ENCODE measurements at places on chromosomes 6 and 20.

DNA sequence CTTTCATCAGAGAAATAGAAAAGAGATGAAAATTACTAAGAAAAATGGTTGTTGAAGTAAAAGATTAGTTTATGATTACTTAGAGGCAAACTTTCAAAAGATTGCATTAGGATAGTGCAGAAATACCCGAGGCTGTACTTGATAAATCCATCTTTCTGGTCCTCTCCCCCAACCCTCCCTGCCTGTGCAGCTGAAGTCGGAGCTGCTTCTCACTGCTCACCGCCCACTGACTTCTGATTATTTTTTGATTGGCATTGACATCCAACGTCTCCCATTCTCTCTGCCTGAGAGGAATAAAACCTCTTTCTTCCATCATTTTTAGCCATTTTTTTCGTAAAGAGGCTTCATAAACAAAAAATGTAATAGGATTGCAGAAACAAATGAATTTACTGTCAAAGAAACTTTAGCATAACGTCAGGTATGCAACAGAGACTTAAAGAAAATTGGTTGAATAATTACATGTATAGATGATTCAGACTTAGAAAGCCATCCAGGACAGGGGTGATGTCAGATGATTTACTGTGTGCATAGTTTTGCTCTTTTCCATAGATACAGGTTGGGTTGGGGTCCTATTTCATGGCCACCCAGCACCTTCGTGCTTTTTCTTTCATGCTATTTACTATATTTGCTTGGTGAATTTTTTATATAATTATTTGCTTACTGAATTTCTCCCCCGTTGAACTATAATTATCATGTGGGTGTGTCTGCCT, 53.6 kb upstream of the EDN3 start:
- no peak for DNase-seq

GRCh38 chr6:42938987-42939809, 9.9 kb downstream of the CNPY3 start:
- no peak for DNase-seq

DNA sequence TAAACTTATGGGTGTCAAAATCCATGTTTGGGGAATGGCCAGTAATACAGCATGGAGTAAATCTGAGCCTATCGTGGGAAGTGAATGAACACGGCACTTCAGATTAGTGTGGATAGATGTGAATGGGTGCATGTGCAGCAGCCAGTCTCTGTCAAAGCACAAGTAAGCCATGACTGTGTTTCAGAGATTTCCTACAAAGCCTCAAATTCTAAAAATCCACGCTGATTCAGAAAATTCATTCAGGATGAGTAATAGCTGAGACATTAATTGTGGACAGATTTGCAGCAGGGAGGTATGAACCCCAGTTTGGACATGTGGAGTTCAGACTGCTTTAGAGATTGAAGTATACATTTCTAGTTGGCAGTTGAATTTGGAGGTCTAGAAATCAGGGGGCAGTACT, 115.1 kb downstream of the QKI start:
- no peak for DNase-seq

GRCh38 chr20:63448031-63448430, 24.4 kb downstream of the KCNQ2 start:
- DNase-seq, result no peak

GRCh38 chr20:40883097-40883496, 145.5 kb upstream of the TOP1 start:
- DNase-seq, result no peak

DNA sequence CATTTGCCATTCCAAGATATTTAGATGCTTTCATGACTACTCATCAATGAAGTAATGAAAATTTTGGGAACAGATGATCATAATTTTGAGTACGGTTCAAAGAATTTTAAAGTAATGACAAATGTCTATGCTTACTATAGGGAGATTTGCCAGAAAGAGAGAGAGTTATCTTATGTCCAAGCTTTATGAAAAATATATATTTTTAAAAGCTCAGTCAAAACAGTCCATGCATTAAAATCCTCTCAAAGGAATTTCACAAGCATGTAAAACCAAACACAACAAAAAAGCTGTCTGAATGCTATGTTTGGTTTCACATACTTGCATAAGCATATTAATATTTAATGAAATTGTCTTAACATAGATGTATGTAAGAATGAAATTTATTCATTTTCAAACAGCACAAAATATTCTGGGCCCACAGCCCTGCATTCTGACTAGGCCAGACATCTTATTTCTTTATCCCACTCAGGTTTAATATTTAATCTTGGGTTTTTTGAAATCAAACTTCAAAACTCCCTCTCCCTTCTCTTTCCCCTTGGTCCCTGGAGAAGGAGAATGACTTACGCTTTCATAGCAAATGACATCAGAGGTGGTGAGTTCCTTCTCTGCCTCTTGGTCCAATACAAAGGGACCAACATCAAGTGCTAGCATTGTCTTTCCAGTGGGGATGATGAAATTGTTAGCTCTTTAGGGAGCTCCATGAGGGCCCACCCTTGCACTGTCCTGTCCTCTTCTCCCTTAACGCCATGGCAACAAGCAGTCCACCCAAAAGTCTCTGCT, 94.2 kb downstream of the ADAT2 start:
- no peak for DNase-seq

- no peak for DNase-seq
These were observed 904.5 kb downstream of the GRIK2 start for GRCh38 chr6:102298051-102298450.

GRCh38 chr6:64293298-64293697, 657.7 kb downstream of the PHF3 start:
- no peak for DNase-seq

GRCh38 chr20:10609770-10610169, 64.0 kb downstream of the JAG1 start:
- DNase-seq, result no peak

DNA sequence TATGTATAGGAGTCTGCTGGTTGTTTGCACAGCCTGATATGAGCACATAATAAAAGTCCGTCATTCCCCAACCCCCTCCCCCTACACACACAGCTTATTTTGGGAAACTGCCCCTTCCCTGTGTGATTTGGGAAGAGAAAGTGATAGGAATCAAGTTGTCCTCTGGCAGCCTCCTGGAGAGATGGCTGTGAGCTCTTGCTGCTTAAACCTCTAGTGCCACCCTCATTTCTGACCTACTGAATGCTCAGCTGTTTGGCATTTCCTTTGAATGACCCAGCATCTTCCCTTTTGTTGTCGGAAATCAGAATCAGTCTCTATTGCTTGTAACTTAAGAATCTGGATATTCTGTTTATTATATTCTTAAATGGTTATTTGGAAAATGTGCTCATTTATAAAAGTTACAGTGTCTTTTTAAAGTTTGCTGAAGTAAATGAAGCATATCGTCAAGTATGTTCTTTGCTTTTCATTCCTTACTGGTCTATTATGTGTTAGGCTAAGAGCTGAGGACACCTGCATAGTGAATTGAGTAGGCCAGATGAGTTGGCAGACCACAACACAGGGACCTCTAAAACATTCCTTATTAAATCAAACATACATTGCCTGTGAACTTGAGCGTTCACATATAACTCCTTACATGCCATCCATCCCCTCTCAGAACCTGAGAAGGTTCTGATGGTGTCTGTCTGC, 5.5 kb downstream of the RWDD2A start:
- DNase-seq, result no peak

- DNase-seq, result no peak
These were observed 77.9 kb downstream of the RFX6 start for GRCh38 chr6:116954938-116955337.

- DNase-seq, result no peak
These were observed 33.9 kb downstream of the TXLNB start for GRCh38 chr6:139257821-139258398.

DNA sequence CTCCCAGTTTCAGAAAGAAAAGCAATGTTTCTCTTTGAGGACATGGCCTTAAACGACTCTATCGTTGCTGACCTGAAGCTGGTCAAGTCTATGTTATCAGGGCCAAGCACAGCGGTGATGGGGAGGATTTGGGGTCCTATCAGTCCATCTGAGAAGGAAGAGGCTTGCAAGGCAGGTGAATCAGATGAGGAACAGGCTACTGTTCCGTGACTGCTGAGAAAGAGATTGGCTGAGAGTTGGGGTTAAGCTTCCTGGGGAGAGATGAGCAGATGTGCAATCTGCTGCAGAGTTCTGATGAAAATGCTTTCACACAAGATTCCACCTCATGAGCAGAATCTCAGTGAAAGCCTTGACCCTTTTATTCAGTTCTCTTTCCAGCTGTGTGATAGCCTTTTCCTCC, 168.3 kb upstream of the STMND1 start:
- no peak for DNase-seq

GRCh38 chr6:10862361-10862760, 19.5 kb downstream of the GCM2 start:
- no peak for DNase-seq

DNA sequence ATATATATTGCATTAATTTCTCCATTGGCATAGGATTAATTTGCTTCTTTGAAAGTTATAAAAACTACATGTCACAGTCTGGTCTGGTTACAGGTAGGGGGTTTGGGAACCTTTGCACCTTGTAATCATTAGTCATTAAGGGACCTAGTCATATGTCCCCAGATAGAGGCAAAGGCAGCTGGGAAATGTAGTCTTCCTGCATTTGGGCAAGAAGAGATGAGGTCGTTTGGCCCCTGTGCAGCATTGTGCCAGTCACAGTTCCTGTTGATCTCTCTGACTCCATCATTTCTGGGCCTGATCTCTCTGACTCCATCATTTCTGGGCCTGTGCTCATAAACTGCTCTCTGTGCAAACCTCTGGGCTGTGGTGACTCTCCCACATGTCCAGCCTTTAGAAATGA, 73.2 kb downstream of the BCKDHB start:
- no peak for DNase-seq

DNA sequence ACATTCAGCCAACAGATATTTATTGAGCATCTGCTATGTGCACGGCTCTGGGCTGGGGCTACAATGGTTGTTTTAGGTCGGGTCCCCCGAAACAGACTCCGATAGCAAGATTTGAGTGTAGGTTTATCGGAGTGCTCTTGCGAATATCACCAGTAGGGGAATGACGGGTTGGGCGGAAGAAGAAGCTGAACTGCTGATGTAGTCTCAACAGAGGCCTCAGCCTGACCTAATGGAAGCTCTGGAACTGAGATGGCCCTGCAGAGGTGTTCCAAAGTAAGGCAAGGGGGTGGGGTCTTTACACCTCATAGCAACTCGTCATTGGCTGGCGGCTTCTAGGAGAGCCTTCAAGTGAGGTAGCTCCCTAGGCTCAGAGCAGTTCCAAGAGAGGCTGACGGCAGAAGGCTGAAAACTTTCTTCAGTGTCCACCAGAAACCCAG, 1.1 kb downstream of the L3MBTL1 start:
- DNase-seq, result no peak

- DNase-seq, result no peak
These were observed 129.7 kb upstream of the UFL1 start for GRCh38 chr6:96391776-96392360.

GRCh38 chr6:110622912-110623578, 146.6 kb upstream of the SLC22A16 start:
- DNase-seq, result no peak

DNA sequence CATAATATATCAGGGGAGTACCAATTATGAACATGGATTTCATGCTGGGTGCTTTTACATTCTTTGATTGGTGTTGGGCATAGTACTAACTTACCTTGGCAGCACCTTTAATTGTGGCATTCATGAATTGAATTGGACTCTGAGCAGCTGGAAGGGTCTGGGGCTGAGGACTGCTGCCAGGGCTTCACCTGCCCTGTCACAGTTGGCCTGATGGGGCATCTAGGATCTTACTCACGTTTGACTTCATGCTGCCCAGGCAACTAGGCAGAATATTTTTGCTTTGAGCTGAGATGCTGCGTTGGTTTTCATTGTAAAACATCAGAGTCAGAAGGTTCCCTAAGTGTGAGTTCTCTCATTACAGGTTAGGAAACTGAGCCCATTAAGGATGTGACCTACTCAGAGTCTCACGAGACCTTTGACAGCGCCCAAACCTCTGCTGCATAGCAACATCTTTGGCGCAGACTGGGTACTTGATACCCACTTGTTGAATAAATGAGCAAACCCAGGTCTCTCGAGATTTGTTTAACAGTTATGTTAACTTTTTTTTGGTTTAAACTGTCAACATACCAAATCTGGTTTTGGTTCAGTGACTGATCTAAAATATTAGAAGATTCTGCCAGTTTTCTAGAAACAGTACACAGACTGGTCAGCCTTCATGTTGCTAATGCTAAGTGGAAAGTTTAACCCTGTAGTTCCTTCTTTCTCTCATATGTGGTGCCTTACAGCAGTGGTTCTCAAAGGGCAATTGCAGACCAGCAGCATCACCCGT, 104.9 kb downstream of the TCP11 start:
- no peak for DNase-seq

- no peak for DNase-seq
These were observed 175.4 kb upstream of the FLRT3 start for GRCh38 chr20:14512839-14513238.

DNA sequence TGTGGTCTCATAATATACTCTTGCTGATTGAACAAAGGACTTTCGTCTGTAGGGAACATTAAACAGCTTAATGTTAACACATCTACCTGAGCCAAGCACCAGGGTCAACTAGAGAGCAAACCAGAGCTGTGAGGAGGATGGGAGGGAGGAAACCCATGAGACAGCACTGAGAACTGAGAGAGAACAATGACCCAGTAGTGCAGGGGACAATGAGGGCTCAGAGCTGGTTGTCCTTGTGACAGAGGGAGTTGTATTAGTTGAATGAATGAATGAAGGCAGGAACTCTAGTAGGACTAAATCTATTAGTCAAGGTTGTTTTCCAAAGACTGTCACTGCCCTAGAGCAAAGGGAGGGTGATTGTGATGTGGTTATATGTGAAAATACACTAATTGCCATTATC, 28.2 kb upstream of the GSTA4 start:
- DNase-seq, result no peak

DNA sequence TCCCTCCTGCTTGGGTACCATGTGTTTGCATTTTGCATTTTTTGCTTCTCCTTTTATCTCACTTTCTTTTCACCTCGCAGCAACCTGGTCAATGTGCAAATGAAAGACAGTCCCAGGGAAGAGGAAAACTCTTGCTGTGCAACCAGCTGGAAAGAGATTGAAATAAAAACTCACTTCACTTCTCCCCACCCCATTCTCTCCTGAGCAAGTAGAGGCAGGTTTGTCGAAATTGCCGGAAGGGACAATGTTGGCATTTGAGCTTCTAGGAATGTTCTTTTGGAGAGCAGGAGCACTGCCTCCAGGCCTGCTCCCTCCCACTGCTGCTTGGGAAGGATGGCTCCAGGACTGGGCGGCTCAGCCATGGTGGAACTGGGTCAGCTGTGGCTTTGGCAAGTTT, 30.6 kb downstream of the KCNG1 start:
- no peak for DNase-seq
